ENCODE measurements at places on chromosomes 7 and 10.

GRCh38 chr7:137757146-137757925 is 89.4 kb downstream of the DGKI start:
- DNase-seq = no peak

DNA sequence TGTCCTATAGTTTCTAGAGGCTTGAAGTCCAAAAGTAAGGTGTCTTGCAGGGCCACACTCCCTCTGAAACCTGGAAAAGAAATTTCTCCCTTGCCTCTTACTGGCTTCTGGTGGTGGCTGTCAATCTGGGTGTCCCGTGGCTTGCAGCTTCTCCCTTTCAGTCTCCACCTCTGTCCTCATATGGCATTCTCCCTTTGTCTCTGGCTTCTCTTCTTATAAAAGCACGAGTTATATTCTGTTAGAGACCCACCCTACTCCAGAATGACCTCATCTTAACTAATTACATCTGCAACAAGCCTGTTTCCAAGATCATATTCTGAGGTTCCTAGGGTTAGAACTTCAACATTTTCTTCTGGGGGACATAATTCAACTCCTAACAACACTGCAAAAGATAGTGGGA is 3.4 kb upstream of the GLI3 start:
- DNase-seq = no peak

DNA sequence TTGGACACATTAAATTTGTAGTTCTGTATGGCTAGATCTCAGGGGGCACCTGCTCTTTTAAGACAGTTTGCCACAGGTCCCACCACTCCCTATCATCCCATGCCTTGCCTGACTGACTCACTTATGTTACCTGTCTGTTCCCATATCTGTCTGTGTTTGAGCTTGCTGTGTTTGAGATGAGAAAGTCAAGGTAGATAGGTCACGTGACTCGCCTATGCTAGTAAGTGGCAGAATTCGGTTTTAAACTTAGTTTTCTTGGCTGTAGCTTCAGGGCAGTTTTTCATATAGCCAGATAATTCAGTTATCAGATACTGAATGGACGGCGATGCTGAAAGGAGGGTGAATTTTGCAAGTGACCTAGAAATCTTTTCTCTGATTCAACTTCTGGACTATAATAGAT is 348.4 kb downstream of the RPS24 start:
- no peak for DNase-seq

DNA sequence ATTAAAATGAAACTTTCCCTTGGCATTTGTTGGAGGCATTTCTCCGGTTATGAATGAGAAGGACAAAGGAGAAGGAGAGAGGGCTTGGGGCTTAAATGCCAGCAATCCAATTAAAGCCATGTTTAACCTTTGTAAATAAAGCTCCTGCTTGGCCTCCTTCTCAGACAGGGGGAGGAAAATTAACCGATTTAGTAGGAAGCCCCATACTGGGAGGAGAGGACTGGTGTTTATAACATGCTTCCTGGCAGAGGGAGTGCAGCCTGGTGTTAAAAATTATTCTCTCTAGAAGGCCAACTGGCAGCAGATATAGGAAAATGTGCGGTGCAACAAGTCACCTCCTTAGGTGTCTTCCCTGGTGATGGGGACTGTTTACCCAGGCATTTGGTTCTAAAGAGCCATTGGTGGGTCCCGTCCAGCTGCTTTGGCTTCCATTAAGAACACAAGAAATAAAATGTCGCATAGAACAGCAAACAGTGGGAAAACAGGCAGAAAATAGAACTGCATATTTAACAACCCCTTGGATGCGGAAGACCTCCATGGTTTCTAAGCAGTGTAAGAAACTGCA is 846.5 kb downstream of the TYW1 start:
- no peak for DNase-seq

DNA sequence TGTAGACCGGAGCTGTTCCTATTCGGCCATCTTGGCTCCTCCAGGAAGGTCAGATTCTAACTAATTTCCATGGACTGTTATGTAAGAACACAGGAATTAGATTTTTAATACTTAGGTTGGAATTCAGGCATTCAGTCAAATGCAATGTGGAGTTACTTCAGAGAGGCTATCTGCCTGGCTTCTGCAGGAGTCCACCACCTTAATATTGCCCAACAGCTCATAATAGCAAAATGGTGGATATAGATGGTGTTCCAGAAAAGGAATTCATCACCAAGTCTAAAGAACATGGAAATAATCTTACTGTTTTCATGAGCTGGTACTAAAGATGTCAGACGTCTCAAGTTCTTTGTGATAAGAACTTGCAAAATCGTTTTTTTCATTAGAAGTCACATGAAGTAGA is 39.5 kb downstream of the CRHR2 start:
- DNase-seq = no peak

DNA sequence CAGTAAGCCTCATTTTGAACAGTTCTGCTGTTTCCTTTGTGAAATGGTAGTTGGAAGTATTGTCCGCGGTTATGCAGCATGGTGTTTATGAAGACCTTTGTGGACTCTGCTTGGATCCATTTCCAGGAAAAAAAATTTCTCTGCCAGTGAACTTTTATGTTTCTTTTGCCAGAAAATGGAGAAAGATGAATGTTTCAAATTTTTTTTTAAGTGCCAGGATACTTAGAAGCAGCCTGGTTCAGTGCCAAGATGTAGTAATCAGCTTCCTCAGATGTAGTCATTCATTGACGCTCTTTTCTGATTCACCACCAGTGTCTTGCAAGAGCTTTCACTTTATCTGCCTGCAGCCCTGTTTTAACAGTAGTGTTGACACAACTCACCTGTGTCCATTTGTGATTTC is 258.2 kb downstream of the SDK1 start:
- DNase-seq = peak; percentile 39

DNA sequence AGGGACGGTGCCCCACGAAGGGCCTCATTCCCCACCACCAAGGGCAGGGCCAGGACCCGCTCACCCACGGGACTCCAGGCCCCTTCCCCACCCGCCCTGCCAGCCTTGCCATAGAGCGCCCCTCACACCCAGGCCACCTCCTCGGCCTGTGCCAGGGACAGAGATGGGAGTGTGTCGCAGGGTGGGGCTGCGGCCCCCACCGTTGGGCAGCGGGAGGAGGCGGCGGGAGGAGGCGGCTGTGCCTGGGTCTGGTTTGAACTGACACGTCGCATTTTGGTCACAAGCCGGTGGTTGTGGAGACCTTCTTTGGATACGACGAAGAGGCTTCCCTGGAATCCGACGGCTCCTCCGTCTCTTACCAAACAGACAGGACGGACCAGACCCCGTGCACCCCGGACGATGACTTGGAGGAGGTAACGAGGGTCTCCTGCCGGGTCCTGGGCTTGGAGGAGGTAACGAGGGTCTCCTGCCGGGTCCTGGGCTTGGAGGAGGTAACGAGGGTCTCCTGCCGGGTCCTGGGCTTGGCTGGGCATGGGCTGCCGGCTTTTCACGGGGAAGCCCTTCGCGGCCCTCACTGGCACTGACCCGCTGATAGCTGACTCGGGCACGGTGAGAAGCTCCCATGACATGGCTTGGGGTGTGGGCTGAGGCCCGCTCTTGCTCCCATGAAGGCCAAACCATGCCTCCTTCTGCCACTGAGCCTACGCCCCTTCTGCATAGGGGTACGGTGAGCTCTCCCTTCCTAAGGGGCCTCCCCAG is 46.4 kb upstream of the DPYSL4 start:
- DNase-seq = no peak

GRCh38 chr10:97726636-97727178 is 10.2 kb upstream of the ZFYVE27 start:
- peak; percentile 13 for DNase-seq

DNA sequence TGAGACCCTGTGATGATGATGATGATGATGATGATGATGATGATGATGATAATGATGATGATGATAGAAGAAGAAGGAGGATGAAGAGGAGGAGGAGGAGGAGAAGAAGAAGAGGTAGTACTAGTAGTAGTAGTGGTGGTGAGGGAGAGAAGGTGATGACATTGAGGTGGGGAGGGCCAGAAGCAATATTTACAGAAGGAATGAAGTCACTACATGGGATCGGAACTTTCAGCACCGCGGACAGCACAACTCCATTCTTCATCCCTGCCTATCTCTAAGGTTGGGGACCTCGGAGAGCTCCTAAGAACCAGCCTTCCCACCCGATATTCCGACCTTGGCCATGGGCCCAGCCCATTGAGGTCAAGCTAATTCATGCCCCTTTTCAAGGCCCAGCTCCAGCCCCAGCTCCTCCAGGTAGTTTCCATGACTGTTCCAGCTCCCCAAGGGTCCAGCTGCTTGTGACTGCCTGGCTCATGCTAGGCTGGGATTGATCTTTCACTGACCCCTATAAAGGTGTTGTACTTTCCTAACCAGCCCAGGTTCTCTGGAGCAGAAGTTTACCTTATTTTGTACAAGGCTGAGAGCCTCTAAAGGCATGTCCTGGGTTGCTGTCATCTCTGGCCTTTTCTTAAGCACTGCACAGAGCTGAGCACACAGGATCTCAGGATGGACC is 10.3 kb downstream of the CRHR2 start:
- DNase-seq = no peak

GRCh38 chr7:18976715-18977471 is 140.5 kb downstream of the TWIST1 start:
- DNase-seq = no peak

- no peak for DNase-seq
Observed at GRCh38 chr10:28217848-28218247, 85.0 kb downstream of the MPP7 start.

DNA sequence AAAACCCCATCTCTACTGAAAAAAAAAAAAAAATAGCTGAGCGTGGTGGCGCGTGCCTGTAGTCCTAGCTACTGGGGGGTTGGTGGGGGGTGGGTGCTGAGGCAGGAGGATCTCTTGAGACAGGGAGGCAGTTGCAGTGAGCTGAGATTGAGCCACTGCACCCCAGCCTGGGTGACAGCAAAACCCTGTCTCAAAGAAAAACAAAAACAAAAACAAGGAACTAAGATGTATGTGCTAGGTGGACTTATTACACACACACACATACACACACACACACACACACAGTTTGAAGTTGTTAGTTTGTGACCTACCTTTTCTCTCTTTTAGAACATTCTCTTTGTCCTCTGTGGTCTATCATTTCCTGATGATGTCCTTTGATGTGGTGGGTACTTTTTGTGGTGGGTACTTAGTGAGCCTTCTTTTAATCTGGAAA is 53.5 kb downstream of the EXOC6 start:
- no peak for DNase-seq

DNA sequence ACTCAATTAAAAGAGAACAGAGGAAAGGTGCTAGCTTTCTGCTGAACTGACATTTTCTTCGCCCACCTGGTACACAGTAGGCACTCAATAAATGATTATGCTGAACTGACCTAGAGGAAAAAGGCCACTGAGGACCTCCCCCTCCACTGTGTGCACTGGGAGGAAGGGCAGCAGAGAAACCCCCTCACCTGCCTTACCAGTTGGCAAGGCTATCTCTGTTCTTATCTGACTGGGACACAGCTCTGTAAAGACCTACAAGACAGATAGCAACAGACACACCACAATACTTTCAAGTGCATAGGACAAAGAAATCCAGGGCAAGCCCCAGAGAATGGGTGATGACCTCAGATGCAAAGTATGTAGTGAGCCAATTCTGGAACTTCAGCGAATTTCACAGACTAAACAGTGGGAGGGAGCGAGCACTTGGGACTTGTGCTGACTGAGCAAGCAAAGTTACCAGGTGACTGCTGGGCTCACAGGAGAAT is 30.4 kb downstream of the PDLIM1 start:
- DNase-seq = no peak

DNA sequence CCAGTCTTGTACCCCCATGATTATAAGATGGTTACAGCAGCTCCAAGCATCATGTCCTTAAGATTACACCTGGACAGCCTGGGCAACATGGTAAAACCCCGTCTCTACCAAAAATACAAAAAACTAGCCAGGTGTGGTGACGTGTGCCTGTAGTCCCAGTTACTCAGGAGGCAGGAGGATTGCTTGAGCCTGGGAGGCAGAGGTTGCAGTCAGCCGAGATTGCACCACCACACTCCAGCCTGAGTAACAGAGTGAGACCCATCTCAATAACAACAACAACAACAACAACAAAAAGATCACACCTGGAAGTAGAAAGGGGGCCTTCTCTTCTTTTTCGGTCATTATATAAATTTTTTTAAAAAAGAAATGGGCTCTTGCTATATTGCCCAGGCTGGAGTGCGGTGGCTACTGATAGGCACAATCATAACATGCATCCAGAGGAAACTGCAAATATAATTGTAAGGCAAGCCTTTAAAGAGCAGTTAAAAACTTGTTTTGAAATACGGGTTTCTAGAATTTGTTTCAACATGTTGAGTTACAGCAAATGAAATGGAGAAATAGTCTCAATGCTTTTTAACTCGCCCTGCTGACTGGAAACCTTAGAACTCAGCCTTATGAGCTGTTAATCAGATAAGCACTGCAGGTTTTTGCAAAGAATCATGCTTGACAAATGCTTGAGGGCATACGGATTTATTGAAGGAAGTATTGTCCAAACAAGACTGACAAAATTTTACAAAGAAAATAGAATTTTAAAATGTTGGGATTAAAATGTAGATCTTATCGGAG is 4.7 kb upstream of the ENTPD7 start:
- DNase-seq = no peak

DNA sequence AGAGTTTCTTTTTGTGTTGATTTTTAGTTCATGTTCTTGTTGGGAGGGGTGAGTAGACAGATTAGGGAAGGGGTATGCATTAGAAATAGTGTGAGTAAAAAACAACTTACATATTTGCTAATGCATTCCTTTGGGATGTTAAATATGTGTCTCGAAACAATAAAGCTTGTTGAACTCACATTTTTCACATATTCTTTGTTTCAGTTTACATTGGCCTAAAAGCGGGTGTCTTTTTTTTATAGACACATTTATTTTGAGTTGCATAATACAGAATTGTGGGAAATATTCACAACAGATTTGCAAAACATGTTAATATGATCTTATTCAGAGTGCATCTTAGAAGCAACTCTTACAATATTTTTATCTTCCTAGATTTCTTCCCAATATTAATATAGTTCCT is 337.5 kb upstream of the CNTNAP2 start:
- no peak for DNase-seq

GRCh38 chr7:66500087-66500486 is 128.6 kb upstream of the KCTD7 start:
- no peak for DNase-seq

- DNase-seq = no peak
Observed at GRCh38 chr10:132494866-132495630, 42.5 kb upstream of the INPP5A start.

GRCh38 chr7:18770154-18770811 is 274.7 kb downstream of the HDAC9 start:
- DNase-seq = no peak

Data from SHP77 (cell line).